IPS-NIHi11 (cell line): ENCODE measurements at places on chromosomes 16 and 17.

GRCh38 chr17:57953219-57953618 lies 2.0 kb downstream of the CUEDC1 start:
- DNase-seq: no peak

DNA sequence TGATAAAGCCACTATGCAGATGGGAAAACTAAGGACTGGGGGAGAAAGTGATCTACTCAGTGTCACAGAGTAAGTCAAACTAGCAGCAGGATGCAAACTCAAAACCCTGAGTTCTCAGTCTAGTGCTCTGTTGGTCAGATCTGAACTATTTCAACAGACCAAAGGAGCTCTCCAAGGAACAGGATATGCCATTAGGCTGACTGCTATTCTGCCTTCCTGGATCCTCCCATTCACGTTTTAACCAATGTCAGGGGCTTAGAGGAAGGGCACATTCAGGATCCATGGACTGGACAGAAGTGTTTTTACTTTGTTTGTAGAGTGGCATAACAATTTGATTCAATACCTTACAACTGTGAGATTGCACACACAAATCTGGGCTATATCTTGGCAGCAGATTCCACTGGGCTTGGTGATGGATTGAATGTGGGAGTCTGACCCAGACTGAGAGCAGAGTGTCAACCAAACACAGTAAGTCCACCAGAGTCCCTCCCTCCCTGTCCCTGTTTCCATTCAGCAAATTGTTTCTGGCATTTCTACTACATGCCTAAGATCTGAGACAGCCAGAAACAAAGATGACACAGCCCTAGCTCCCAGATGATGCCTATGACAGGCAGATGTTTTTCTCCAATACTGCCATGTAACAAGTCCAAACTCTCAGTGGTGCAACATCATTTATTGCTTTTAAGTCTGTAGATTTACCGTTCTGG lies 337.8 kb upstream of the CDH5 start:
- no peak for DNase-seq

DNA sequence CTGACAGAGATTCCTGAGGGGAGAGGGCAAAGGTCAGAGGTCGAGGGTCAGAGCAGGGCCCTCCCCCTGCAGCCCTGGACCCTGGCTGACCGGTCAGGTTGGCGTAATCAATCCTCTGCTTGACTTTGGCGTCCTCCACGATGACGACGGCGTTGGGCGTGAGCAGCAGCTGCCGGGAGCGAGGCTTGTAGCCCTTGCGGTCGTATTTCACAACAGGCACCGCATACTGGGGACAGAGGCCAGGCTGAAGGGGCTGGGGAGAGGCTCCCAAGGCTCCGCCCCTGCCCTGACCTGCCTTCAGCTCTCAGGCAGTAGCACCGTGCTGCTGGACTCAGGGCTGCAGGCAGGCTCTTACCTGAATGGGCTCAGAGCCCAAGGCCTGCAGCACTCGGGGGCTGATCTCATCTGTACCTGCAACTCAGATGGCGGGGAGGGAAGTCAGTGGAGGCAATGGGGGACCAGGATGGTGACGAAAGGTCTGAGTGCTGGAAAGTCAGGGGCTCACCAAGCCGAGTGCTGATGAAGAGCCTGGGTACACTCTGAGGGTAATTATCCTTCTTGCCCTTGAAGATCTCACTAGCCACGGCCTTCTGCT lies 12.0 kb upstream of the CRK start:
- no peak for DNase-seq

DNA sequence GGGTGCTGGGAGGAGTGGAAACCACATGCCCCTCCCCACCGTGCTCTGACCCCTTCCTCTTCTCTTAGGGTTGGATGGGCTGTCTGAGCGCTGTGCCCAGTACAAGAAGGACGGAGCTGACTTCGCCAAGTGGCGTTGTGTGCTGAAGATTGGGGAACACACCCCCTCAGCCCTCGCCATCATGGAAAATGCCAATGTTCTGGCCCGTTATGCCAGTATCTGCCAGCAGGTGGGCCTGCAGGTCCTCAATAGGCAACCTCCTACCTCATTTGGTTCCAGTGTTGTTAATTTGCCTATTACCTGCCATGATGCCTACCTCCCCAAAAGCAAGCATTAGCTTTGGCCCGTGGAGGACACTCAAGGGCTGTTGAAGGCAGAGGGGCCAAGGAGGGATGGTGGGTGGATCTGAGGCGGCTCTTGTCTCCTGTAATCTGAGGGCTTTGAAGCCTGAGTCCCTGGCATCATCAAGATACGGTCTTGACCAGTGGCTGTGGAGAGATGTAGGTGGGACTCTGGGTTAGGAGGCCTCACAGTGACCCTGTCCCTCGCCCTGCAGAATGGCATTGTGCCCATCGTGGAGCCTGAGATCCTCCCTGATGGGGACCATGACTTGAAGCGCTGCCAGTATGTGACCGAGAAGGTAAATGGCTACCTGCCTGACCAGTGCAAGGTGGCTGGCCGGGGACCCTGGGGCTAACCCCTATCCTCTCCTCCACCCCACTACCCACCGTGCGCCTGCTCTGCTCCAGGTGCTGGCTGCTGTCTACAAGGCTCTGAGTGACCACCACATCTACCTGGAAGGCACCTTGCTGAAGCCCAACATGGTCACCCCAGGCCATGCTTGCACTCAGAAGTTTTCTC lies 3.4 kb downstream of the ALDOA start:
- no peak for DNase-seq

GRCh38 chr16:3842994-3843393 lies 37.5 kb downstream of the CREBBP start:
- DNase-seq: no peak

DNA sequence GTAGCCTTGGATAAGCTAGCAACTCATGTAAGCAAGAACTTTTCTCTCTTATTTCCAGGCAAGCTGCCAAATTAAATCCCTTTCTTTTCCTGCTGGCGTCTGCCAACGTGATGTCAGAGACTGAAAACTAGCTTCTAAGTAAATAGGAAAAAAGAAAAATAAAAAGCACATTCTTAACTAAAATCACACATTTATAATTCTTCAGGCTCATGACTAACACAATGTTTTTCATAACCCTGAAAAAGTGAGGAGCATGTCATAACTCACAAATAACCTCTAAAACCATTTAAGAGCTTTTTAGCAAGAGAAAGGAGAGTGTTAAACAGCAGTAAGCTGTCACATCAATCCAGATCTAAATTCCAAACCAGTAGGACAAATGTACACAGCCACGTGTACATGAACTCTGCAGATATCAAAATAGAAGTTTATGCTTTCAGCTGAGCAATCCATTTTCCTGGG lies 110.0 kb downstream of the N4BP1 start:
- no peak for DNase-seq

DNA sequence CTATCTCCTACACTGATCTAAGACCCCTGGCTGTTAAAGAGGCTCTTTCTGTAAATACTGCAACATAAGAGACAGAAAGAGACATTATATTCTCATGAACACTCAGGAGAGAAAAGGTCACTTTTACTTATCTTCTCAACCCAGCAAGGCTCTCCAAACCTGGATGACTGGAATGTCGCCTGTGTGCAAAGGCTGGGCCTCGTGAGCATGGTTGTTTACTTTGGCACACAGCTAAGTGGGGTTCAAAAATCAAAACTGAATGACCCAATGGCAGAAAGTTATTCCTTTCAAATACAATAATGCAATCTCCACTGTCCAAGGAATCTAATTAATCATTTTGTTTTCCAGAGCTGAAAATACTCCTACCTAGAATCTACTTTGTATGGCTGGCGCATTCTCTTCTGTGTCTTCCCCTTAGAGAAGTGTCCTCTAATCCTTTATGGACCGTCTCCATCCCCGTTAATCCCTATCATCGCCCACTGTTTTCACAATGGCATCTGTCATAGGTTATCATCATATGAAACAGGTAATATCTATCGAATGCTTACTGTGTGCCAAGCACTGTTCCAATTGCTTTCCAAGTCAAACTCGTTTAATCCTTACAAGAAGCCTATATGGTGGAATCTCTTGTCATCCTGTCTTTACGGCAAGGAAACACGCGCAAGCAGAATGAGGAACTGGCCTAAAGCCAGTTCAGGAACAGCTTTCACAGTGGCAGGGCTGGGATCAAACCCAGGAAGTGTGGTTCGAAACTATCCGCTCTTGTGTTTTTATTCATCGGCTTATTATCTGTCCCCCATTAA lies 1.3 kb downstream of the SLX4 start:
- no peak for DNase-seq

DNA sequence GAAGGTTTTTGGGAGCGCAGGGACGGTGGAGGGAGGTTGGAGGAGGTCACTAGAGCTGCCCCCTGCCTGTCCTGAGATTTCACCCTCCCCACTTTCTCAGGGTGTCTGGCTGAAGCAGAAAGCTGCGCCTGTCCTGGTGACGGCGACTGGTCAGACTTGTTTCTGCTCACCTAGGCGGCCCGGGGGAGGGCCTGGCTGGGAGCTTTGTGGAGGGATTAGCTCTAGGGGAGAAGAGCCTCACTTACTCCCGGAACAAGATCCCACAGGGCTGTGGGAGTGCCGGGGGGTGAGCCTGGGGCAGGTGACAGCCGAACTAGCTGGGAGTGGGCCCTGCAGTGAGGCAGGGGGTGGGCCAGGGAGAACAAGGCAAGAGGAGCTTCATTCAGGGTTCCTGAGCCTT lies 11.5 kb downstream of the NHERF1 start:
- DNase-seq: peak; percentile 83

DNA sequence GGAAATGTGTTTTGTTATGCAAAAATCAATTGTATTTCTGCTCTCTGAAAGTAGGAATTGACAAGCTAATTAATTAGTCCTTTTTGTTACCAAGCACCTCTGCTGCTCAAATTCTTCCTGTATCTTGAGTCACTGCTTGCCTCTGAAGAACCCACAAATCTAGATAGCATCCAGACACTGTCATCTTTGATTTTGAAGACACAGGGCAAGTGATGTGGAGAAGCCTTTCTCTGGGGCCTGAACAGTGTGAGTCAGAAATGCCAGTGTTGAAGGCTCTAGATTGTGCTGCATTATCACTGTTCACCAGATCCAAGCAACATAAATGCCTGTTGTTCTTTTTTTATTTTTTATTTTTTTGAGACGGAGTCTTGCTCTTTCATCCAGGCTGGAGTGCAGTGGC lies 10.9 kb upstream of the ST6GALNAC1 start:
- DNase-seq: no peak

- DNase-seq: no peak
These were observed 97.0 kb upstream of the TOB1 start for GRCh38 chr17:50963139-50963538.

DNA sequence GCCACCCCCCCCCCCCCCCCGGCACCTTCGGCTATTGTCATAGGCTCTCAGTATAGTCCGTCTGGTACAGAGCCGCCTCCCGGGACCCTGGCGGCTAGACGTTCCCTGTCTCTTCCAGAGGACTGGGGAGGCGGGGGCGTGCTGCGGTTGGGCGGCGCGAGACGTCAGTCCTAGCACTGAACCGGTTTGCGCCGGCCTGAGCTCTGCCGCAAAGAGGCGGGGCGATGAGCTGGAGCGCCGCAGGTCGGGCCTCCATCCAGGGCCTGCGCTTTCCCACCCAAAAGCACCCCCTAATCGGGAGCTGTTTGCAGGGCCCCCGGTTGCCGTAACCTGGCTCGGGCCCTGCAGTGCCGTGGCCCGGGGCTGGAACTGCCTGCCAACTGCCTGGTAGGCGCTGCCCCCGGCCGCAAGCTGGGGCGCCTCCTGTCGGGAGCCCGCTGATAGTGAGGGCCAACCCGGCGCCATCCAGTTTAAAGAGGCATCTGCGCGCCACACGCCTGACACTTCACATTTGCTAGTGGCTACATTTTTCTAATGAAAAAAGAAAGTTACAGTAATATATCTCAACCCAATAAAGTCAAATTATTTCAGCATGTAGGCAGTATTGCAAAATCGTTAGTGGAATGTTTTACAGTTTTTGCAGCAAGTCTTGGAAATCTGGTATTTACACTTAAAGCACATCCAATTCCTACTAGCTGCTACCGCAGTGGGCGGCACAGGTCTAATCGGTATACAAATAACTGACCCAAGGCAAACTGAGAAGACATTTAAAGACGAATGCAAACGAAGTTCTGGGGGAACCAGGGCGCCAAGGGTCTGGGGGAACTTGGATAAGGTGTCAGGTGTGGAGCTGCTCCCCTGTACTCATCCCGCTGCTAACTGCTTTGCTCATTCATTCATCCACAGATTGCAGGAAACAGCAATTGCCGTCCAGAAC lies 753 bp upstream of the USP22 start:
- no peak for DNase-seq

DNA sequence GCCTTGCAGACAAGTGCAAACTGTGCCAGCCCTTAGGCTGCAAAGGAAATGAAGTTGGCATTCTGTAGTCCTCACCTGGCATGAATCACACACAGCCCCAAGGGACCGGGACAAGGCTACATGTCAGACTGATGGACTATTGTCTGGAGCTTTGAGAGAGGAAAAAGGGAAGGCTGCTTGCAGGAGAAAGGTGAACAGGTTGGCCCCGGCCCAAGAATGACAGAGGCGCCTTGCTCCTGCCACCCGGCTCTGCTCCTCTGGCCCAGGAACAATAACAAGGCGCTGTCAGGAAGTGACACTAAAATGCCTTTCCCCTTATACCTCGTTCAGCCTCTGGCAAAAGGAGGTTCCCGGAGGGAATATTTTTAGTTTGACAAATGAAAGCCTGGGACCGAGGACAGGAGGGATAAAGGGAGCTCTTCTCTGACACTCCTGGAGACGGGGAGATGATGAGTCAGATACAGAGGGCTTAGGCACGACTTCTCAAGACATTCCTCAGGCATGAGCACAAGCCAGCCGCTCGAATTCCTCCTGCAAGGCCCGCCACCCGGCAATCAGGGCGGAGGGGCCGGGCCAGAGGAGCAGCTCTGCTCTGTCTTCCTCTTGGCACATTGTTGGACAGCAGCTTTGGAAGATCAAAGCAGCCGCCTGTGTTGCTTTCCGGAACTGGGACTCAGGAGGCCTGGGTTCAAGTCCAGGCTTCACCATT lies 105.8 kb downstream of the NOG start:
- DNase-seq: peak; percentile 84

GRCh38 chr17:12395733-12396354 lies 269.8 kb upstream of the MYOCD start:
- peak; percentile 70 for DNase-seq

DNA sequence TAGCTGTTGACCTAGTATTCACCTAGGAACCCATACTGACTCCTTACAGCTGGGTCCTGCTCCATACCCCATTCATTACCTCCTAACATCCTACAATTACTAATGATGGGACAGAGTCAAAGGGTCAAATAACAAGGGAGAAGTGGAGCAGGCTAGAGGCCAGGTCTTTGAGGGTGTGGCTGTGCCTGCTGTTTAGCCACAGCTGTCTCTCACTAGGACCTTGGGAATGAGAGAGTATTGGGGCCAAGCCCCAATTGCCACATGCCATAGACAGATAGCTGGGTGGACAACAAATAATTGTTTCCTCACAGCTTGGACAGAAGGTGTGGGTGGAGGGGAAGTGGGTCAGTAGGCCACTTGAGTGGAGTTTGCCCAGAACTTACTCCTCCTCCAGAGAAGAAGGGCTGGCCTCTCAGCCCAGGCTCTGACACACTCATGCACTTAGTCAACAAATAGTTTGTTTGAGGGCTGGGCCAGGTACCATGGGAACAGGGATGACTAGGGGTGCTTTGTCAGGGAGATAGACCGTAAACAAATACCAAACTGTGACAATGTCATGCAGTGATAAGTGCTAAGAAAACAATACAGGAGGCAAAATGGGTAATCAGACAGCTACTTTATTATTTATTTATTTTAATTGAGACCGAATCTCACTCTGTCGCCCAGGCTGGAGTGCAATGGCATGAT lies 10.2 kb upstream of the CENPT start:
- DNase-seq: peak; percentile 60
